ENCODE measurements at places on chromosomes 7 and 10. TPM values are rescaled to one million over a fixed set of nuclear protein-coding genes. Genes with fewer than 3 reads are reported as not detected.

DNA sequence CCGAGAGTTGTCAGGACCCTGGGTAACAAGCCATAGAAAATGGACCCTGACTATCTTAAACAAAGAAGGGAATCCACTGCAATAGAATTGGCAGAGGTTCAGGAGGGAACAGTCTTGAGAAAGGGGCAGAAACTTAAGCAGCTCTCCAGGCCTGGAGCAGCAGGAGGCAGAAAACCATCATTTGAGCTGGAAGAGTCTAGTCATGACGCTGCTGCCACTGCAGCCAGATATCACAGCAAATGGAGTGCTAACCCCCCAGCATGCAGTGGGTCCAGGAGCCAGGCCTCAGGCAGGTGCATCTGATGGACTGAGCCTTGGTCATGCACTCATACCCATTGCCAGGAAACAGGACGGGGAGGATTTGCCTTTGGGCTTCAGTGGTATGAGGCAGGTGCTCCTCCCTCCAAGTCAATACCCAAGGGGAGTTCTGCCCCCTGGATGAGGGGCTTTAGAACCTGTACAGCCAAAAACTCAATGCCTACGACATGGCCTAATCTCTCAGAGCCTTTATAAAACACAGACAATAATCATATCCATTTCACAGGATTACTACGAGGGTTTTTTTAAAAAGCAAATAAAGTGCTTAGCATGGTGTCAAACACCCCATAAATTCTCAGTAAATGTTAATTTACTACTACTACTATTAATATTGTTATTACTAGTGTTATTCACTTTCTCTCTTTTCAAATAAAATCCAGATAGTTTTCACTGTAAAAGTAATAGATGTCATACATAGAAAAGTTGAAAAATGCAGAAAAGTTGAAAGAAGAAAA, 30.7 kb downstream of the DUSP5 start:
- H3K27ac ChIP-seq: no peak overlapping the region
- DNase-seq: no peak
- no peaks in the 10 kb centered on the region for H3K4me1 ChIP-seq
- no peaks in the 10 kb centered on the region for H3K36me3 ChIP-seq
- no peaks in the 10 kb centered on the region for H3K27me3 ChIP-seq
- no peak overlapping the region for H3K4me3 ChIP-seq

- no peaks in the 10 kb centered on the region for H3K4me1 ChIP-seq
- no peak overlapping the region for H3K27ac ChIP-seq
- DNase-seq: no peak
- H3K27me3 ChIP-seq: no peaks in the 10 kb centered on the region
Observed at GRCh38 chr7:123916240-123916724, 8.8 kb upstream of the SPAM1 start.

- H3K27me3 ChIP-seq: no peaks in the 10 kb centered on the region
- DNase-seq: peak; percentile 82
- peak overlapping the region; percentile 43 for H3K4me3 ChIP-seq
- H3K4me1 ChIP-seq: peaks cover 85% of the 10 kb centered on the region
- H3K27ac ChIP-seq: peak overlapping the region; percentile 61
- no peaks in the 10 kb centered on the region for H3K36me3 ChIP-seq
Observed at GRCh38 chr10:125151553-125152449, 8.6 kb downstream of the CTBP2 start.

GRCh38 chr7:47712416-47712815, 130.5 kb upstream of the TNS3 start:
- no peak for DNase-seq
- no peaks in the 10 kb centered on the region for H3K27me3 ChIP-seq
- no peak overlapping the region for H3K27ac ChIP-seq

- no peak for DNase-seq
- no peaks in the 10 kb centered on the region for H3K36me3 ChIP-seq
- no peak overlapping the region for H3K4me3 ChIP-seq
Observed at GRCh38 chr7:110420788-110421187, 670.1 kb upstream of the LRRN3 start.

DNA sequence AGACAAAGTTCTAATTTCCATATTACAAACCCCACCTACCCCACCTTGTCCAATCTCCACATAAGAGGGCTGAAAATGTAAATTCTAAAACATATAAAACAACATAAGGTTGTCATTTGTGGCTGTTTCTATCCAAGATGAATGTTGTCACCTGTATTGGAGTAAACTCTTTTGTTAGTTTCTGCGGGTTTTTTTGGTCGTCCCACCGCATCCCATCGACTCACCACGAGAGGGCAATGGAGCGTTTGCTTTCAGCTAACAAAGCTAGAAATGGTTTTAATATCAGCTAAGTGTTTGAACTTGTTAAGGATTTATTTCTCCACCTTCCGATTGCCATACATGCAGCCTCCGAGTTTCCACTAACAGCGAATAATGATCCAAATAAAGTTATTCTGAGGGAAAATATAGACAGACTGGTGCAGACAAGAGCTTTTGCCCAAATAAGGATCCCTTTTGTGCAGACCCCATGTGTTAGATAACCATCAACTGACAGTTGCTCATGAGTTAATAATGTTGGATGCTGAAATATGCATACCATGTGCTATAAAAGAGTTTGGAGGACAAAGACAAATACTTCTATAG, 137.2 kb downstream of the ARID5B start:
- H3K27me3 ChIP-seq: no peaks in the 10 kb centered on the region
- H3K27ac ChIP-seq: peak overlapping the region; percentile 70
- DNase-seq: peak; percentile 80
- H3K4me1 ChIP-seq: peaks cover 27% of the 10 kb centered on the region

DNA sequence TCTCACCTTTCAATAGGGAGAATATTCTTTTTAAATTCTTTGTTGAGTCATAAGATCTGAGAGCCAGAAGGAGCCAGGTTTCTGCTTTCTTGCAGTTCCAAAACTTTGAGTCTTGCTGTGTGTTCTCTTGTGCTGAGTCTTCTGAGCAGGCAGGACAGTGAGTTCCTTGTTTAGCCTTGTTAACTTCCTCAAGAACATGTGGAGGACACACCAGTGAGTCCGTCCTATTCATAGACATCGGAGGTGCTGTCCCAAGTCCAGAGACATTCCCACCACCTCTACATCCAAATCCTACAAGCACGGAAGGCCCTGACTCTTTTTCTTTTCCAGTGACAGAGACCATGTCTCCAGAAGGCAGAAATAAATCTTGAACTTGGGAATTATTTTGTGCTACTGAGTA, 135.2 kb upstream of the AGK start:
- H3K4me3 ChIP-seq: no peak overlapping the region
- H3K4me1 ChIP-seq: no peaks in the 10 kb centered on the region
- H3K27me3 ChIP-seq: no peaks in the 10 kb centered on the region
- no peak overlapping the region for H3K27ac ChIP-seq
- DNase-seq: no peak
- H3K36me3 ChIP-seq: no peaks in the 10 kb centered on the region

- H3K4me1 ChIP-seq: no peaks in the 10 kb centered on the region
- H3K4me3 ChIP-seq: no peak overlapping the region
- H3K27ac ChIP-seq: no peak overlapping the region
- no peaks in the 10 kb centered on the region for H3K36me3 ChIP-seq
- no peak for DNase-seq
- H3K27me3 ChIP-seq: peaks cover 4% of the 10 kb centered on the region
Observed at GRCh38 chr10:116263870-116264655, 8.9 kb downstream of the GFRA1 start.

MDFIC gene
- total RNA-seq: 39.0 TPM

Data from upper lobe of right lung (tissue), 1 donor.